ENCODE measurements at places on chromosomes 4 and X.

DNA sequence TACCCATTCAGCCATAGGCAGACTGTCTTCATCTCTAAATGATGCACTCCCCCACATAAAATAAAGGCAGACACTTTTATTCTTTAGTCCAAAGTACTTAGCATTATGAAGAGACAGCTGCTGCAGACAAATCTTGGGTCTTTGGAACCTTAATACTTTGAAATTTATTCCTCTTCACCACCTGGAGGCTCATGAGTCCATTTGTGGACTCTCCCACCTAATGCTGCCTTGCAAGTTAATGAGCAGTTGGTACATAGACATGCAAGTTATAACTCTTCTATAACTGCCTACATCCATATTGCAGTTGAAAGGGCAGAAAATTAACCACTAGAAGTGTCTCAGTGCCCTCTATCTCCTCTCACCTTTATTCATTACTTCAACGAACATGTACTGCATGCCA, 118.6 kb upstream of the CPEB2 start:
- DNase-seq: no peak

DNA sequence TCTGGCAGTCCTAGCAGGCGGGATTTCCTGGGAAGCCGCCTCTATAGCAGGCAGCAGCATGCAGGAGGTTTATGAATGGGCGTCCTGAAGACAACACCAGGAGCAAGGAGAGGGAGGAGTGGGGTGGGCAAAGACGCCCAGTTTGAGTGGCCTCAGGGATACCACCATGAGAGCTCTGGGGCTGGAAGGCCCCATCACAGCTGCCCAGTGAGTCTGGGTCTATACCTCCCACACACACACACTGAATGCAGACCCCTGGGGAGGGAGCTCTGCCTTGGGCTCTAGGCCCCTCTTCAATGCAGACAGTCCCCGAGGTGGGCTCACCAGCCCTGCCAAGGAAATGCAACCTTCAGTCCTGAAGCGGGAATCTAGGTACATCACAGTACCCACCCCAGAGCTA, 98.6 kb downstream of the AFAP1 start:
- DNase-seq: no peak

GRCh38 chr4:84529169-84529751, 30.2 kb upstream of the NKX6-1 start:
- DNase-seq: no peak

- DNase-seq: no peak
These were observed 222.4 kb downstream of the GPAT3 start for GRCh38 chr4:83758285-83758684.

- no peak for DNase-seq
These were observed 114.0 kb downstream of the RAPGEF2 start for GRCh38 chr4:159216834-159217233.

DNA sequence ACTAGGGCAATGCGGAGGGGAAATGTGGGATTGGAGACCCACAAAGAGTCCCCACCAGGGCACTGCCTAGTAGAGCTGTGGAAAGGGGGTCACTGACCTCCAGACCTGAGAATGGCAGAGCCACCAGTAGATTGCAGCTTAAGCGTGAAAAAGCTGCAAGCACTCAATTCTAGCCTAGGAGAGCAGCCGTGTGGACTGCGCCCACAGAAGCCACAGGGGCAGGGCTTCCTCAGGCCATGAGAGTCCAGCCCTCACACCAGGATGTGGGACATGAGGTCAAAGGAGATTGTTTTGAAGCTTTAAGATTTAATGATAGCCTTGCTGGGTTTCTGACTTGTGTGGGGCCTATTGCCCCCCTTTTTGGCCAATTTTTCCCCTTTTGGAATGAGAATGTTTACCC, 379.0 kb downstream of the INPP4B start:
- DNase-seq: no peak

GRCh38 chrX:57453901-57454300, 137.9 kb upstream of the ZXDB start:
- DNase-seq: no peak

GRCh38 chr4:10173037-10173753, 56.6 kb upstream of the WDR1 start:
- DNase-seq: no peak

GRCh38 chr4:1821679-1822567, 28.8 kb downstream of the FGFR3 start:
- no peak for DNase-seq

DNA sequence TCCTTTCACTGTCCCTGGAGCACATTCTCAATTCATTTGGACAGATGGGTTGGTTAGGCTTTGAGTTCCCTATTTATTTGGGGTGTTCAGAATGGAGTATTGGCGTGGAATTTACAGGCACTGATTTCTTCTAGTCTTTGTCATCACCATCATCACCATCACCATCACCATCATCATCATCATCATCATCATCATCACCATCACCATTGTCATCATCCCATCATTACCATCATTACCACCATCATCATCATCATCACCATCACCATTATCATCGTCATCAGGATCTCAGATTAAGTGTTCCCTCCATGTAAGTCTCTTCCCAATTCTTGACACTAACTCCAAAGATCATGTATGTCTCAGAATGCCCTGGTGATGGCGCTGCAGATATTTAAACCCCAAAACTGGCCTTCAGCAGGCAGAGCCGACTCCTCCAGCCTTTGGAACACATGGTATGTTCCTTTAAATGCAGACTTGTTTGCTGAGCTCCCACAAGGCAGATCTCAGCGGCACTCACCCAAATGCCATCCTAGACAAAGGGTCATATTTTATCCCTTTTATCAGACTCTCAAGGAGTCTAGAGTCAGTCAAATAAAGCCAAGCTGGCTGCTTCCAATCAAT, 19.8 kb upstream of the FAM9A start:
- no peak for DNase-seq

DNA sequence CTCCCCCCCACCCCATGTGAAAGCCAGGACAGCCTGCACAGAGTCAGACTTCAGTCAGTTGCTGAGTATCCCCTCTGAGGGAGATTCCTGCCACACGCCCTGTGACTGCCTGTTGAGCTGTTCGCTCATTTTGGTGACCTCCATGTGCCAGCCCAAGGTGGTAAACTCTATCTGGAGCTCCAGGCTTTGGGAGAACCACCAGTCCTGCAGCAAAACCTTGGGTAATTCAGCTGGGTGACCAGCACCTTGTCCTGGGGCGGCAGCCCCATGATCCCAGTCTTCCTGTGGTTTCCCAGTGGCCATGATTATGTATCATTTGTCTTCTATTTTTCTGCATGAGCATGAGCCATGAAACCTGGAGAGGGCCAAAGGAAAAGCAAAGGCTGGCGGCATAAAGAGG, 73.4 kb downstream of the NBDY start:
- no peak for DNase-seq

- DNase-seq: no peak
These were observed 1577.5 kb upstream of the PCDH7 start for GRCh38 chr4:29142708-29143107.

DNA sequence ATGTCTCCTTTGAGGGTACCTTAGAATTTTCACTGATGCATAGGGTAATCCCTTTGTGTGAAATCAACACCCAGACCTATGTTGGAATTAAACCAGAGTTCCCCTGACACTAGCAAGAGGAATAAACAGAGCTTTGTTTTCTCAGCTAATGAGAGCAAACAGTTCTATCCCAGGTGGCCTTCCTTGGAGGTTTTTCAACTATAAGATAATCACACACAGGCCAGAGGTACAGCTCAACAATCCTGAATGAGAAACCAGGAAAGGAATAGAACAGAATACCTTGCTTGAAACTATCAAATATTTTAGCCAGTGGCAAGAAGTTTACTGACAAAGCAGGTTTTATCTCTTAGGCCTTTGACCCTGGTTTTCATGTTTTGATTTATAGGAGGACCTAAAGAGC, 100.2 kb downstream of the OTC start:
- no peak for DNase-seq

DNA sequence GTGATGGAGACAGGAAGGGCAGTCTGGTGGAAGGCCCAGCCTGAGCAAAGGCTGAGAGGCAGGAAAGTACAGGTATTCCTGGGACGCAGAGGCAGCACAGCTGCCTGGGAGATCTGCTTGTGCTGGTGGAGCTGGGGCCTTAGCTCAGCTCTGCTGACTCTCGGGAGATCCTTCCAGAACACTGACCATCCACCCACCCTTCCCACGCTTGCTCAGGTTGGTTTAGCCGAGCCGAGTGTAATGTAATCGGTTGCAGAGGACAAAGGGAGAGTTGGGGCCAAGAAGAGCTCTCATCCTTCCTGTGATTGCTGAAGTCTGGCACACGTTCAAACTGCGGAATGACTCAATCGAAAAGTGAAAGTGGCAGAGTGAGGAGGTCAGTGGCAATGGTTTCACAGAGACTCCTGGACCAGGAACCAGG, 43.1 kb upstream of the GPR78 start:
- no peak for DNase-seq

DNA sequence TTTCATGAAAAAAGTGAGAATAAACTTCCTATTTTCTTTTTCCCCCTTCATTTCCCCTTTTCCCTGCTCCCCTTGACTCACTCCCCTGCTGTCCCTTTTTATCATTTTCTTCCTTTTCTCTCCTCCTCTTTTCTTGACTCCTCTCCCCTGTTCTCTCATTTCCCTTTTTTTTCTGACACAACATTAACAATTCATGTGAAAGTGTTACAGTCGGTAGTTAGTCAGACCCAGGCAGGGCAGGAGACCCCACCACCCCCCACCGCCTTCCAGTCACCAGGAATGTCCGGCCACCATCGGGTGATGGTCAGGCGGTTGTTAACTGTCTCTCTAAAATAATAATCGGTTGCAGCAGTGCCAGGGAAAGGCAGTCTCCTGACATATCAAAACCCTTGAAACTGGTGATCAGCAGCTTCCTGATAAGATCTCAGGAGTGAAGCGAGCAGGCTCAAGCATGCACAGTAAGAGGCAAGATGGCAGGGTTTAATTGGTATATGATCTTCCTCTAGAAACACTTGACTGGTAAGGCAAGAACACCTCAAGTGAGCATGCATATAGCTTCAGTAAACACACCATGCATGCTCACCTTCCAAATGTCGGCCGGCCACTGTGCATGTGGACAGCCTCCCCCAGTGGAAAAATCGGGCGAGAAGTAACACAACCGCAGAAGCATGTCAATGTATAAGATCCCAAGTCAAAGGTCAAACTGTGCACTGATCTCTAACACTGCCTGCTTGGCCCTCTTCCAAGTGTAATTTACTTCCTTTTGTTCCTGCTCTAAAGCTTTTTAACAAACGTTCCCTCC, 191.4 kb downstream of the NDST4 start:
- DNase-seq: peak; percentile 18

- no peak for DNase-seq
These were observed 227.0 kb downstream of the DKK2 start for GRCh38 chr4:106809076-106809475.

- no peak for DNase-seq
These were observed 74.1 kb upstream of the PPP3CA start for GRCh38 chr4:101421386-101421785.
